A673 (cell line): ENCODE measurements at places on chromosomes 4 and X.

DNA sequence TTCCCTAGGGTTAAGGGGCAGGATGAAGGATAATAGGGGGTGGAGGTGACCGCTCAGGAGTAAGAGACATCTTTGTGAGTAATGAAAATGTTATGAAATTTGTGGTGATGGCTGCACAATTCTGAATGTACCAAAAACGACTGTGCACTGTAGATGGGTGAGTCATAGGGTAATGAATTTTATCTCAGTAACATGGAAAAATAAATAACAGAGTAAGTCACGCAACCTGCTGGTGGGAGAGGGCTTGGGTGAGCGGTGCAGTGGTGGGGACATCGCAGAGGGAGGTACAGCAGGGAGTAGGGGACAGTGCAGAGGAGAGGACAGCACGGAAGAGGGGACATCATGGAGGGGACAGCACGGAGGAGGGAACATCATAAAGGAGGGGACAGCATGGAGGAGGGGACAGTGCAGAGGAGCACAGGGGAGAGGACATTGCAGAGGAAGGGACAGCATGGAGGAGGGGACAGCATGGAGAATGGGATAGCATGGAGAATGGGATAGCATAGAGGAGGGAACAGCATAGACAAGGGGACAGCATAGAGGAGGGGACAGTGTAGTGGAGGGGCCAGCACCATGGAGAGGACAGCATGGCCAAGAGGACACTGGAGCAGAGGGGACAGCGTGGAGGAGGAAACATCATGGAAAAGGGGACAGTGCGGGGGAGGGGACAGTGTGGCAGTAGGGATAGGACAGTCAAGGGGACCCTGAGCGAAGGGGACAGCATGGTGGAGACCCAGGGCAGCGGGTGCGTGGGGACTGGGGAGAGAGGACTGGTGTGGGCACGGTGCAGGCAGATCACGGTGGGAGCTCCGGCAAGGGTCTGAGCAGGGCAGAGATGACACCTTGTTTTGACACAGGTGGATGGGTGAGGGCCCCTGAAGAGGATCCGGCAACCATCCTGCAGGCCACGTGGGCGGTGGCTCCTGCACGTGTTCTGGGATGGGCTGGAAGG, 68.5 kb upstream of the MXD4 start:
- H3K36me3 ChIP-seq, result no peaks in the 10 kb centered on the region
- DNase-seq, result no peak
- H3K27ac ChIP-seq, result no peak overlapping the region
- no peaks in the 10 kb centered on the region for H3K27me3 ChIP-seq
- no peak overlapping the region for H3K4me3 ChIP-seq

GRCh38 chr4:123484291-123484926, 87.8 kb downstream of the SPRY1 start:
- peaks cover 7% of the 10 kb centered on the region for H3K4me1 ChIP-seq
- no peak overlapping the region for H3K4me3 ChIP-seq
- peak; percentile 40 for DNase-seq
- no peaks in the 10 kb centered on the region for H3K27me3 ChIP-seq

- no peaks in the 10 kb centered on the region for H3K27me3 ChIP-seq
- H3K4me1 ChIP-seq, result no peaks in the 10 kb centered on the region
- no peaks in the 10 kb centered on the region for H3K36me3 ChIP-seq
- H3K27ac ChIP-seq, result no peak overlapping the region
- no peak overlapping the region for H3K4me3 ChIP-seq
Observed at GRCh38 chr4:168200685-168201084, 108.3 kb downstream of the ANXA10 start.

DNA sequence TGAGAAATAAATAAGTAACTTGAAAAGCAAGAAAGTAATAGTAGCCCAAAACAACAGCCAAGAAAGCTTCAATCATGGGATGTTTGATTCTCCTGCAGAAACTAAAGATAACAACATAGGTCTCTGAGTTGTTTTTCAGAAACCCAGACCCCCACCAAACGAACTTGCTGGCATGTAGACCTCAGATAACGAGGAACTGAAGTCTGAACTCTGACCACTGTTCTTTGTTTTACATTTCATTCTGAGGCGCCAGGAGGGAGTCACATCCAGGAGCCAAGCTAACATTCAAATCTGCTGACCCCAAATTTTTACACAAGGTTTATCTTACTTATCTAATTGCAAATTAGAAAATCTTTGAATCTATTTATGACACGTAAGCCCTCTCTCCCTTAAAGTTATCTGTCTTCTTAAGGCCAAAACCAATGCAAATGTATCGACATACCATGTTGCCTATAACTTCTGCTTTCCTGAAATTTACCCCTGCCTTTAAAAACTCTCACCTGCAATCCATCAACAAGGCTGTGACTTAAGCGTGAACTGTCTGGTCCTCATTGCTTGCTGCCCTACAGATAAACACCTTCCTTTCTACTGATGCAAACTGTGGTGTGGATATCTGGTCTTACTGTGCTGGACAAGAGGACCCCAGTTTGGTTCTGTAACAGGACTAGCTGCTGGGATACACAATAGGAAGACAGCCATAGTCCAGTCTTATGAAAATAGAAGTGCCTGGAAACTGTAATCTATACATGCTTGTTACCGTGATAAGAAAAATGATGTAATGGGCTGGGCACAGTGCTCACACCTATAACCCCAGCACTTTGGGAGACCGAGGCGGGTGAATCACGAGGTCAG, 37.5 kb upstream of the NEIL3 start:
- no peaks in the 10 kb centered on the region for H3K27me3 ChIP-seq
- DNase-seq, result no peak
- peaks cover 13% of the 10 kb centered on the region for H3K4me1 ChIP-seq
- H3K27ac ChIP-seq, result peak overlapping the region; percentile 13
- no peaks in the 10 kb centered on the region for H3K36me3 ChIP-seq

GRCh38 chr4:133151691-133152329, 2.7 kb downstream of the PCDH10 start:
- H3K36me3 ChIP-seq, result no peaks in the 10 kb centered on the region
- H3K27me3 ChIP-seq, result no peaks in the 10 kb centered on the region
- peak; percentile 62 for DNase-seq
- peak overlapping the region; percentile 63 for H3K4me3 ChIP-seq
- peaks cover 7% of the 10 kb centered on the region for H3K4me1 ChIP-seq
- H3K27ac ChIP-seq, result no peak overlapping the region

- DNase-seq, result no peak
- H3K36me3 ChIP-seq, result no peaks in the 10 kb centered on the region
- H3K27ac ChIP-seq, result no peak overlapping the region
- H3K27me3 ChIP-seq, result no peaks in the 10 kb centered on the region
Observed at GRCh38 chr4:122476126-122476525, 19.6 kb upstream of the IL2 start.

DNA sequence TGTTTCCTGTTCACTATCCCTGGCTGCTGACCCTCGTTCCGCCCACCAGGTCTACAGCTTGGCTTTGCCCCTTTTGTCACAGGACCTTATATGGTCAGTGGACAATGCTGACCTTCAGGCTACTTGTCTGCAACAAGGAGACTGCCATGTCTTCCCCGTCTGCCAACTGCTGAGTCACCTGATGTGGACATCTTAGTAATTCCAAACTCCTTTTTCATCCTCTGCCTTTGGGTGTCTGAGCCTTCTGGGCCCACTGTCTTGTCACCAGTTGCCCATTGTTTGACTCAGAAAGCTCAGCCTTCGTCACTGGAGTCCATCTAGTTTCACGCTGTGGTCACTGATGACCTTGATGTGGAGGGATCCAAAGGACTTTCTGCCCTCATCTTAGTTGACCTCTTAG, 30.2 kb downstream of the GPRIN3 start:
- H3K36me3 ChIP-seq, result no peaks in the 10 kb centered on the region
- DNase-seq, result no peak
- no peak overlapping the region for H3K4me3 ChIP-seq
- no peak overlapping the region for H3K27ac ChIP-seq
- no peaks in the 10 kb centered on the region for H3K27me3 ChIP-seq
